ENCODE measurements at places on chromosomes 2 and 18.

GRCh38 chr2:194100201-194100600, 1556.8 kb upstream of the SLC39A10 start:
- DNase-seq: no peak

- DNase-seq: no peak
Measured at GRCh38 chr2:172109988-172110811, 7.5 kb upstream of the DLX2 start.

- DNase-seq: no peak
Measured at GRCh38 chr2:26325851-26326250, 20.1 kb upstream of the SELENOI start.

GRCh38 chr18:6505498-6505875, 90.8 kb upstream of the L3MBTL4 start:
- DNase-seq: no peak

DNA sequence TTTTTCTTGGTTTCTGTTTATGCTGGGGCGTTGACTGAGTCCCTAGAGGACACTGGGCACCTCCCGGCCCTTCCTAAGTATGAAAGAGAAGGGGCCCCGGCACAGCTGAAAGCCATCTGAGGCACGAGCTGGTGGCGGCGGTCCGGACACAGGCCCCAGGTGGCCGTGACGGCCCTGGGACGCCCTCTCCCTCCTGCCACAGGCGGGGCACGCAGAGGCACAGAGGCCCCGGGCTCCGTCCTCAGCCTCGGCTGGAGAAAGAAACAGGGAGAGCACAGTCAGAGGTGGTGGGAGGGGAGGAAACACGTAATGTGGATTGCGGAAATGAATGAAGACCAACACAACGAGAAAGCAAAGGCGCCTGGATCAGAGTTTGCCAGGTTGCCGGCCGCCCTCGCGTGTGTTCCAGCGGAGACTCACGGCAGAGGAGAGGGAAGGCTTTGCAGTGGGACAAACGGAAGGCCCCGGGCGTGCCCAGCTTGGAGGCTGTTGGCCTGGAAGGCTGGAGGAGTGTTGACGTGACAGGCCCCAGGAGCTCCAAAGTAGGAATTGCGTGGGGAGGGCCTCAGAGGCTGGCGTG, 119.1 kb downstream of the PTGR3 start:
- DNase-seq: no peak

- DNase-seq: no peak
Measured at GRCh38 chr2:200305797-200306195, 697 bp upstream of the SPATS2L start.

DNA sequence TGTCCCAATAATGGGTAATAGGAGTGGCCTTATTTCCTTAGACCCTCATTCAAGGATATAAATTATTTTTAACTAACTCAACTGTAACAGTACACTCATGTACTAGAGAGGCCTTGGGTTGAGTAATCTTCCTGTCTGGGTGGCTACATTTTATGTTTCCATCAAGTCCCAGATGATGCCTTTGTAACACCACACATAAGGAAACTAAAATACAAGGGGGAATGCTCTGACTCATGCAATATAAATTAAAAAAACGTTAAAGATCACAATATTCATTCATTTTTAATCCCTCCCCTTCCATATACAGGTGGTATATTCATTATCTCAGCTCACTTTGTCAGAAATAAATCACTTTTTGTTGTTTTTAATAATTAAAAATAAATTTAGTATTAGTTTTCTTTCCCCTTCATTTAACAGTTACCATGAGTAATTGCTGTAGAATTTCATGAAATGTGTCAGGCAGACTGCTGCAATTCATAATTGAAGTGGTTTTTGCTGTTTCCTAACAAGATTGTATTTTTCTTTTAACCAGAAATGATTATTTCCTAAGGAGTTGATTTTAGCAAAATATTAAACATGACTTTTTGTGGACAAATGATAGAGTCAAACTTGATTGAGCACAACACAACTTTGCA, 1403.6 kb downstream of the SUCLG1 start:
- no peak for DNase-seq

GRCh38 chr2:38933653-38934052, 44.0 kb downstream of the ARHGEF33 start:
- no peak for DNase-seq

GRCh38 chr2:234425639-234426603, 71.0 kb downstream of the ARL4C start:
- DNase-seq: no peak

DNA sequence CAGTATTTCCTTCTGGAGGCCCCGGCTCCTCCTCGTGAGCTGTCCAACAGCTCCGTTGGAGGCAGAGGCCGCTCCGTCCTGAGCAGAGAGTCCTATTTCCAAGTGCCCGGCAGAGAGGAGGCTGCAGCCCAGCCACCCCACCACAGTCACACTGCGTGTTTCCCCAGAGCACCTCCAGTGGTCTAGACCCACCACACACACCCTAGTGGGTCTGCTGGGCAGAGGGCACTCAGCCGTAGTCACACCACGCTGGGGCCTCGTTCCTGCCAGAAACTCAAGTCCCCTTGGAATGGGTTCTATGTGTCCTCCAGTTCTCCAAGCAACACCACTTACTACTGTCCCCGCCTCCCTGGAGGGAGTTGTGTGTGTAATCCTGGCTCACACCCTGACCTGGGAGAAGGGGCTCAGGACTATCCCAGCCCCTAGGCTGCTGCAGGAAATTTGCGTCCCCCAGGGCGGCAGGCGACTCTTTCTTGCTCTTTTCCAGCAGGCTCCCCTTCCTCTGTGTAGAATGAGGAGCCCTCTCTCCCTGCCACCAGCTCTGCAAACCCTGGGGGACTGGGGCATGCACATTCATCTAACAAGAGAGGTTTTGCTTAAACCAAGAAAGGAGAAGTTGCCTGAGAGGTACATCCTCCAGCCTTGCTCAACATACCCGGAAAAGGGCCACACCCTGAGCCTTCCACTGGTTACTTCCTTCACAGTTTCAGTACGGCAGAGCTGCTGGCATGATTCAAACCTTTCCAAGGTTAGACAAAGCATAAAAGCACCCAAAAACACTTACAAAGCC, 114.1 kb downstream of the NDUFA10 start:
- DNase-seq: no peak

GRCh38 chr2:127172306-127172705, 47.8 kb downstream of the CYP27C1 start:
- DNase-seq: no peak

- DNase-seq: no peak
Measured at GRCh38 chr2:29423061-29423666, 307.9 kb downstream of the CLIP4 start.

GRCh38 chr18:13450289-13451212, 232.0 kb downstream of the LDLRAD4 start:
- no peak for DNase-seq

- DNase-seq: no peak
Measured at GRCh38 chr2:15307526-15307925, 253.6 kb downstream of the NBAS start.

DNA sequence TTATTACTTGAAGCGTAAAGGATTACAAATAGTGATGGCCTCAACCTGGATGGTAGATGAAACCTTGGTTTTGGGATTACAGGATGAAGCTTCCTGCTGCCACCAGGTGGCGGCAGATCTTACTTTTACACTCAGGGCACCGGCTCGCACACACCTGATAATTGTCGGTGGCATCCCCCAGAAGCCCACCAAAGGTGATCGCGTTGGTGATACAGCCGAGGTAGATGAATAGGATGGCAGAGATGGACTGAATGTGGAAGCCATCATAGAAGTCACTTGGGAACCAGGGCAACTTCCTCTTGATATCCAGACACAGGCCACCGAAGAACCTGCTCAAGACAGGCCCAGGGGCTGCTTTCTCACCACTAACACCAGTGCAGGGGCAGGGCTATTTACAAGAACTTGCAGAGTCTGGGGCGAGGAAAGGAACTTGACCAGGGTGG, 51.8 kb downstream of the MTHFD2 start:
- peak; percentile 23 for DNase-seq

DNA sequence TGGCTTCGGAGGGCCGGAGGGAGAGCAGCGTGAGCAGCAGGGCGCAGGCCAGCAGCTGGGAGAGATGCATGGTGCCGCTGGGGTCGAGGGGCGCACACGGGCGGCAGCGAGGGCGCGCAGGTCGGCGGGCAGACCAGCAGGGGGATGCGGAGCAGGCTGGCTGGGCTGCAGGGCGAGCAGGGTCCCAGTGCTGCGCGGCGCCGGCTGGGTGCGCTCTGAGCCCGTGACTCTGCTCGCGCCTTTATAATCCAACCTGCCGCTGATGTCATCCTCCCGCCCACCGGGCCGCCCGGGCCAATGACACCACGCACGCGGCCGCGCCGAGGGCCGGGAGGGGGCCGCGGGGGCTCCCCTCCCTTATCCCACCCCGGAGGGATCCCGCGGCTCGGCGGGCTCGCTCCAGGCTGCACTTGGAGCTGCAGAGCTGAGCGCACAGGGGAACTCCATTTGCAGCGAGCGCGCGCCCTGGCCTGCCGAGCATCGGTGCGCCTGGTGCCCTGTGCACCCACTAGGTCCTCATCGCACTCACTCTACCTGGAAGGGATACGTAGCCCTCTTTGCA, at the start of gene NPPC:
Gene NPPC, minus strand, starts transcription at position 217 of the 562 bp plus-strand sequence. Its CDS starts 147 bp downstream, at position 70.
- peak; percentile 60 for DNase-seq

DNA sequence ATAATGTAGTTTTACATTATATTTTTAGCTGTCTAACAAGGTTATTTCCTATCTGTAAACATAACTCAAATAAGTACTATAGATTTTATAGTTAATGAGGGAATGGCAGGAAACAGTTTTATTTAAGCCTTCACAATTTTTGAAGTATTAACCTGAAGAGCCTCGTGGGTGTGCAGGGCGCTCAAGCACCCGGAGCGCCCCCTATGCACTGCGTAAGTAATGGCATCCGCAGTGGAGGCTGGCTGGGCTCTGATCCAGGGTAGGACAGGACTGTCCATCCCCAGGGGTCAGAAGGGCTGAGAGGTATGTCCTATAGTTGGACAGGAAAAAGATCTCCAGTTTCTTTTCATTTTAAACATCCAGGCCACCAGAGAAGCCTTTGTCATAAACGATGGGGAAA, 8.2 kb upstream of the GBX2 start:
- no peak for DNase-seq

DNA sequence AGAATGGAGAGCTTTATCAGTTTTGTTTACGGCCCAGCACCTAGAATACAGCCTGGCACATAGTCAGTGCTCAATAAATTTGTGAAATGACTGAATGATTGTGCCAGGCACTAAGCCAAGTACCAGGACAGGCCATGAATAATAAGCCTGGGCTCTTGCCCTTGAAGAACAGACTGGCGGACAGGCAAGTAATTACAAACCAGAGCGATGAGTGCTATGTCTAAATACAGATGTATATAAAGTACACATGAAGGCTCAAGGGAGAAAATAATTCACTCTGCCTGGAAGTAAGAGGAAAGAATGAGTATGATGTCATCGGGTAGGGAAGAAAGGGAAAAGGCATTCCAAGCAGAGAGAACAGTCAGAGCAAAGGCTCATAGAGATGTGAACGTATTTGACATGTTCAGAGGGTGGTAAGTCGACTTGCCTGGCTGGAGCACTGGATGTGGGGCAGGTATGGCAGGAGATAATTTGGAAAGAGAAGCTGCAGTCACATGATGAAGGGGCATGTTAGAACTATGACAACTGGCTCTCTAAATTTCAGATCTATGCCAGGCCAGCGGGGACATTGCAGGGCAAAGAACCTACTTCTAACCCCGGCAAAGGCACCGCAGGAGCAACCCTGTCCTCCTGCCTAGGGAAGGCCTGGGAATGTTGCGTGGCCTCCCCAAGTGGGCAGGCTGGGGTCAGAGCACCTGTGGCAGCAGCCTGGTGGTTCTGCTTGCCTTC, 119.1 kb upstream of the STPG4 start:
- no peak for DNase-seq

DNA sequence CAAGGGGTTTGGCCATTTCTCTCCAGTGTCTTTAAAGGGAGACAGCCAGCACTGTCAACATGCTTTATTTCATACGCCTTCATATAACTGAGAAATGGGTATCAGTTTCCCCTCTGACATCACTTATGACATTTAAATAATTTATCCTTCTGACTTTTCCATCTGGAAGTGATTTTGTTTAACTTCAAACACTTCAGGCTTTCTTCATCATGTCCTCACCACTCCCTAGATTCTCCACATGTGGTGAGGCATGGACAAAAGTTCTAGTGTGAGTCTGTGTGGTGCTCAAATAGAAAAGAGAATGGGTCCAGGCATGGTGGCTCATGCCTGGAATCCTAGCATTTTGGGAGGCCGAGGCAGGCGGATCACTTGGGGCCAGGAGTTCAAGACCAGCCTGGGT, 158.6 kb downstream of the TXNL1 start:
- DNase-seq: no peak

- no peak for DNase-seq
Measured at GRCh38 chr2:10433947-10434885, 13.9 kb downstream of the ODC1 start.

GRCh38 chr2:51693640-51694039, 661.7 kb upstream of the NRXN1 start:
- DNase-seq: no peak

- no peak for DNase-seq
Measured at GRCh38 chr2:194004590-194005206, 1652.3 kb upstream of the SLC39A10 start.

DNA sequence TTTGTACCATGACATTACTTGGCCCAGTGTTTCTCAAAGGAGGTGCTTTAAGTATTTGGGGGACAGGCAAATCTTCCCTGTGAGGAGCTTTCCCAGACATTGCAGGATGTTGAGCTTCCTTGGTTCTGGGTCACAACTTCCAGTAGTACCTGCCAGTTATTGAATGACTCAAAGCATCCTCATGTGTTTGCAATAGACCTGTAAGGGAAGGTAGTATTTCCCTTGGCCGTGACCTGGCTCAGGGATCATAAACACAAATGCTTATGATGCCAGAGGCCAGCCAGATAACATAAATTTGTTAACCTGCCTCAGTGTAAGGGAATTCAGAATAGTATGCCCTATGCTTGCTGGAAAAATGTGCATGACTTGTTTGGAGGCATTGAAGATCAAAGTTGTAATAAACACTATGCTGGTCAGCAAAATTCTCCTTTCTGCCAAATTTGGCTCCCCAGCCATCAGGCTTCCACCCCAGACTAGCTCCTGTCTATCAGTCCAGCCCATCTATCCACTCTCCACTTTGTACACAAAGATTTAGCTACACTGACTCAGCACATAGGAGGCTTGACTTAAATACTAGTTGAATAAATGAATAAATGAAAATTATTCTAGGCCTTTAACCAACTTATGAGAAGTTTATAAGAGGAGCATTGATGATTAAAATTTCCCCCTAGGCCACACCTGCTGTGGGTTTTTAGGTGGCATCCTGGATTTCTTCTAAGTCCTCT, 102.0 kb upstream of the EFEMP1 start:
- DNase-seq: no peak

- no peak for DNase-seq
Measured at GRCh38 chr2:15028406-15028805, 395.9 kb downstream of the LRATD1 start.

GRCh38 chr2:138564586-138565229, 63.1 kb downstream of the SPOPL start:
- DNase-seq: no peak

DNA sequence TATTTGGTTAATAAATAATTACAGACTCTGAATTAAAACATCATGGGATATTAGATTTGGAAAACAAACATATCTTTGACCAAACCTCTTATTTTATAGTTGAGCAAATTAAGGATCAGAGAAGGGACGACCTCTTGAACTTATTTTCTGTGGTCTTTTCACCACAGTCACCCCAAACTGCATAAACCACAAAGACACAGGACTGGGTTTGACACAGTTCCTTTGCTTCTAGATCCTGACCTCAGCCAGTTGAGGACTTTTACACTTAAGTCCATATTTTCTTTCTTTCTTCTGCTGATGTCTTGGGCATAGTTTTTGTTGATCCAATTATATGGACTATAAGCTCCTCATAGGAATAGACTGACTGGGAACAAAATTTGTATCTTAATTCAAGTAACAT, 234.0 kb upstream of the SLC14A2 start:
- DNase-seq: no peak

- DNase-seq: no peak
Measured at GRCh38 chr18:67278984-67279383, 237.5 kb downstream of the DSEL start.
